ENCODE measurements at places on chromosomes 16 and 17.

- peak; percentile 14 for DNase-seq
Observed at GRCh38 chr16:3881499-3881990, 1.0 kb upstream of the CREBBP start.

- DNase-seq: no peak
Observed at GRCh38 chr17:11548398-11548797, 49.9 kb upstream of the DNAH9 start.

DNA sequence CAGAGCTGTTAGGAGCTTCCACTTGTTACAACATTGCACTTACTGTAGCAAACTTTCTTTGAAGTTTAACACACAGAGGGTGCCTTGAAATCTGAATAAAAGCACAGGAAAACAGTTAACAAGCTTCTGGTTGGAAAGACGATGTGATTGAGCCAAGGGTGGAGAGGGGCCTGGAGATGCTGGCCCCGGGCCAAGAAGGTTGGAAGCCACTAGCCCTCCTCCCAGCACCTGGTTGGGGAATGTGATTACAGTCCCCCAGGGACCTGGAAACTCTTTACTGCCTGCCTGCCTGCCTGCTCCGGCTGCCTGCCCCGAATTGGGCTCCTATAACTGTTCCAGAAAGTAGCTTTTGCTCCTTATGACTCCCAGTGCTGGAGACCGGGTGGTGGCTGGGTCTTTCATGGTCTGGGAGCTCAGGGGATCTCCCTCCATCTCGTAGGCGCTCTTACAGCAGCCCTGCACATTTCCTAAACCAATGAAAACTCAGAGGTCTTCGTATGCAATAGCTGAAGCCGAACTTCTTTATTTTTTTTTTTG, 48.0 kb upstream of the ZFHX3 start:
- DNase-seq: no peak

DNA sequence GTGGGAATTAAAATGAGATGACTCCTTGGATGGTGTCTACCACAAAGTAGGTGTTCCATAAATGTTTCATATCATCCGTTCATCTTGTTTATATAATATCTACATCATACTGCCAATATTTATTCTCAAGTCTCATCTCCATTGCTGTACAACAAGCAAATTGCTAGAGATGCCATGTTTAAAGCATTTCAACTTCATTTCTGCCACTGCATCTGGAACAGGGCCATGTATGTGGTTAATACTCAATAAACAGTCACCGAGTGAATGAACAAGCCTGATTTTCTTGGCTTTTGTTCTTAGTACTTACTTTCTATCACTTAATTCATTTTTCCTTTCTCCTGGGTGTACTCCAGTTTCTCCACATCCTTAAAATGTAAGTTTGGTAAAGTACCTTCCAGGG, 107.6 kb downstream of the KCNJ2 start:
- DNase-seq: no peak

DNA sequence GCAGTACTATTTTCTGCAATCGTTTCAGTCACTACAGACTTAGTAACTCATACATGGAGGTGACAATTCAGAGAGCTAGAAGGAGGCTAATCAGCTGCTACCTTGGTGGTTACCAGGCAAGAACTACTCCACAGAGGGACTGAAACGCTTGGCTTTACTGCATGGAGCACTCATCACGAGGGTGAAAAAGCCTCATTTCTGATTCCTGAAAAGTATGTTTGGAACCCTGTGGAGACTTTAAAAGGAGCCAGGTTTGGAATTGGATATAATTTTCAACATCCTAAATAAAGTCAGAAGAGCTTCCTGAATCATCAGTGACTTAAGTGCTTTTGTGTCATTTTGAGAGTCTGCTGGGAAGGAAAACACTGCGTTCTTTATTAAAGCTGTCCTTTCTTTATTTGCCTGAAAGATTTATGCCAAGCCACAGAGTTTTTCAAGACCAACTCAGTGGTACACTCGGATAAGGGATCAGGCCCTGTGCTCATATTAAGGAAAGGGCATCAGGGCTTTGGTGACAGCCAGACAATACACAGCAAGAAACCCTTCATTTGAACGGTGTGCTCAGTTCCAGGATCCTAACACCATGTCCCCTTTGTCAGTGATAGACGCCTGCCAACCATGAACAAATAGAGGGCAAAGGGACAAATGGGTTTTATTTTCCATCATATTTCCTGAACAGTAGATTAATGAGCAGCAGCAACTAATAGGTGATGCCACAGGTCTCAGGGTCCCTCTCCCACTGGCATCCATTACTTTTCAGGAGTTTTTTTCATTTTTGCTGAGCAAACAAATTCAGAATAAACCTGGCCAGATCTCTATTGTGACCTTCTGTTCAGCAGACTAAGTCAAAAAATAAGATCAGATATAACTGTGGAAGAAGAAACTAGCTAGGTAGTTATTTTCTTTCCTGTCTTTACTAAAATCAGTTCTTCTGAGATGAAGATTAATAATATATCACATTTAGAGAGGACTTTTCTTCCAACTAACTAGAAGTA, 80.5 kb upstream of the CLEC18B start:
- no peak for DNase-seq

GRCh38 chr17:16428098-16428882, 12.9 kb downstream of the TRPV2 start:
- peak; percentile 46 for DNase-seq

GRCh38 chr16:20084624-20085226, 11.0 kb upstream of the GPR139 start:
- DNase-seq: peak; percentile 35

DNA sequence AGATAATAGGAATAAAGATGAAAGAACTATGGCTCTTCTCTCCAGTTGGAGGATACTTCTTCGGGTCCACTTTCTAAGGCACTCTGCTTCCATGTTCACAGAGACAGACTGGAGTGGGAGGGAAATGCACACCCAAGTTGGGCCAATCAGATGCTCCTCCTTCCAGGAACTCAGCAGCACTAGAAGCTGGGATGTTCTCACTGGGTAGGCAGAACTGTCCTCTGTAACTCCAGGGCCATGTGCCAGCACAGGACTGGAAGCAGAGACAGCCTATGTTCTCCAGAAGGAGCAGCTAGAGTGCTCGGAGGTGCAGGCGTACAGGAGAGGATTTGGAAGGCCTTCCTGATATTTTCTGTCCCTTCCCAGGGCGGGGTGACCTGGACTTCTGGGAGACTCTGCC, 49.9 kb upstream of the SREBF1 start:
- DNase-seq: no peak

GRCh38 chr17:688100-688989, 26.3 kb downstream of the VPS53 start:
- DNase-seq: no peak

GRCh38 chr17:80663781-80664206, 119.2 kb downstream of the RPTOR start:
- DNase-seq: no peak

GRCh38 chr16:51359141-51359955, 208.3 kb upstream of the SALL1 start:
- DNase-seq: no peak

GRCh38 chr17:53129863-53130262, 692.9 kb upstream of the KIF2B start:
- DNase-seq: no peak

GRCh38 chr17:20999044-20999573, 43.7 kb downstream of the USP22 start:
- no peak for DNase-seq

DNA sequence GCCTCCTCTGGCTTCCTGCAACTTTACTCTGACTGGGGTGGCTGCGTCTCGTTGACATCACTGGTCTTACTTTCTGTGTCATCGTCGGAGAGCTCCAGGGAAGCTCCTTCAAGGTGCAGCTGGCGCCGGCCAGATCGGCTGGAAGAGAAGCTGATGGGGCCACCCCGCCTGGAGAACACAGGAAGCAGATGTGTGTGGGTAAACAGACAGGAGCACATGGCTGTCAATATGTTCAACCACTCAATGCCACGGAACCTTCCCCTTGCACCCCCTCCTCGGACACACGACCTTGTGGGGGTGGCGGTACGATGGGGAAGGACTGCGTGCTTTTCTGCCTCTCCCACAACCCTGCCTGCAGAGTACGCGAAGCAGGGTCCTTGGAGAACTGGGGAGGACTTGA, 40.1 kb downstream of the NDEL1 start:
- DNase-seq: no peak

- no peak for DNase-seq
Observed at GRCh38 chr16:7646821-7647500, 314.3 kb downstream of the RBFOX1 start.

DNA sequence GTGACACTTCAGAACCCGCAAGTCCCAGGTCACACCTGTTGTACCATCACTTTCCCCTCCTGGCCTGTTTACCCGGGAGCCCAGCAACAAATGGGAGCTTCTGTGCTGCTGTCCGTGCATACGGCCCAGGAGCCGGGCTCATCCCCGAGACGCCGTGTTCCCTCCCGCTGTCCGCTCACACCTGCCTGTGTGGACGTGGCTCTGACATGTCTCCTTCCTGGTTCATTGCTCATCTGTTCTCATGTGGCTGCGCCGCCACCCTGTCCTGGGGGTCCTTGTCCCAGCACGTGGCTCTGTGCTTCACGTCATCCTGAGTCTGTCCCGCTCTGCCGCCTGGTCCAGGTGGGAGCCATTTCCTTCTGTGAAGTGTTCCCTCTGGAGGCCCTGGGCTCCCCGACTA, 37.9 kb downstream of the TBCD start:
- no peak for DNase-seq

DNA sequence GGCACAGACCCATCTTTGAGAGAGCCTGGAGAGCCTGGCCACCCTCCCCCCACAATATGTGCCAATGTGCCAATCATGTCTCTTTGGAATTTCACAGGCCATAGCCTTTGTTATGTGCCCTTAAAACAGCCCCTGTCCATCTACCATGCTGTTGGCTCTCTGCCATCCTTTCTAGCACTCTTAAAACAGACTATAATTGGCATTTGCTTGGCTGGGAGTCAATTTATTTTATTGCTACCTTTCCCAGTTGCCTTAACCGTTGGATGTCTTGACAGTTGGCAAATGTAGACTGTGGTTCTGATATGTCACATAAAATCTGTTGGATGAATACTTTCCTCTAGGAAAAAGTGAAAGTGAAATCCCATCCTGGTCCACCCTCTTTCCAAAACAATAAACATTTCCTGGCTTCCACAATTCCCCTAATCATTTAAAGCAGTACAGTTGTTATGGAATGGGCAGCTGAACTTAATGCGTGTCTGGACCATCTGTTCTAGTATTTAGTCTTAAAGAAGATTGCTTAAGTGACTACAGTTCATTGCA, 394.0 kb downstream of the KCNJ2 start:
- DNase-seq: no peak

DNA sequence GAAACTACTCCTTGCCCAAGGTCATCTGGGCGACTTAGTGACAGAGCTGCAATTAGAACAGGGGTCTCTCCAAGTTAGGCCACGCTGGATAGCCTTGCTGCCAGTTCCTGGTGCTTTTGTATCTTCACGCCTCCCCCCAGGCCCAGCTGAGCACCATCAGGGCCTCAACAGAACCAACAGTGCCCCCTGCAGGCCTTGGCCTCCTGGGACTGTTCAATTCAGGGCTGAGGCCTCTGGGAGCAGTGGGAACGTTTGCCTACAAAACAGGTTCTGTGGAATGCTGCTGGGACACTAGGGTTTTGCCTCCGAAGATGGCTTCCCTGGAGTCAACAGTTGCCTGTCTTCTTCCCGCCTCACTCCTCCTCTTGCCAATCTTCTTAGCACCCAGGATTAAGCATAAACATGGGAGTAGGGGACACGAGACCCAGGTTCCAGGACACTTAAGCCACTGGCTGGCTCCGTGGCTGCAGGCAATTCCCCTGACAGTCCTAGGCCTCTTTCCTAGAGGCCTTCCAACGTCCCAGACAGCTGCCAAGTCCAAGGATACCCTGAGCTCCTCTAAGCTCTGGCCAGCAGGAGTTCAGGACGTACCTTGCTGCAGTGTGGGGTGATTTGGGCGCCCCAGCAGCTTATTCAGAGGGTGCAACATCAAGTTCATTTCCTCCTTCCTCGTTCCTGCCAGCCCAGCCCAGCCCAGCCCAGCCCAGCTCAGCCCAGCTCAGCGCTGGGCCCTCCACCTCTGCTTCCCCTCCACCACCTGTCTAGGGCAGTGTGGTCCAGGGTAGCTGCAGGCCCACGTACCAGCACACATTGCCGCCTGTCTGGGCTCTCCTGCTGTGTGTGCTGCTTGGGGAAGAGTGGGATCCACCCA, 246.6 kb upstream of the RPL38 start:
- DNase-seq: peak; percentile 37

DNA sequence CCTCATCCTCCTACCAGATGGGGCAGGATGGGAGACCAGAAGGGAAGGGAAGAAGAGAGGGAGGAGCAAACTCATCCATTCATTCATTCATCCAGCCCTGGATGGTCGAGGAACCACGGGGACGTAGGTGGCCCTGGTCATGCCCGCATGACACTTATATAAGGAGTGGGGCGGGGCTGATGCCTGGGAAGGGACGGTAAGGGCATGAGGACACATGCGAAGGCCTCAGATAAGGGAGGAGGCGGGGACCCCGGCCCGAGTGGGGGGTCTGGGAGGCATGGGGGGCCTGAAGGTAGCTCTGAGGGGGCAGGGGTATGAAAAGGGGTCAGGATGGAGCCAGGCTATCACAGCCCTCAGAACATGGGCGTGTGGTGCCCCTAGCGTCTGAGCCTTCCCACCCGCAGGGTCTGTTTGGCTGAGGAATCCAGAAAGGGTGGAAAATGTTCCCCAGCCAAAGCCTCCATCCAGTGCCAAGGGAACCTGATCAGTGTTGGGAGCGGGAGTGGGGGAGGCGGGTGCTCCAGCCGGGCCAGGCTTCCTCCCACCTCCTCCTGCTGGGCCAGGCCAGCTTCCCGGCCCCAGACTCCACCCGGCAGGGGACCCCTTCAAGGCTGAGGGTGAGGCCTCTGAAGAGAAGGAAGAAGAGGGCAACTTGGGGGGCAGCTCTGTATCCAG, 17.6 kb upstream of the CD79B start:
- DNase-seq: no peak

Data from SW480 (cell line).